ENCODE measurements at places on chromosomes 2 and 18.

GRCh38 chr18:55152801-55153200 lies 193.5 kb upstream of the CCDC68 start:
- DNase-seq, result no peak

- no peak for DNase-seq
Measured at GRCh38 chr2:239934571-239935171, 90.5 kb downstream of the NDUFA10 start.

- no peak for DNase-seq
Measured at GRCh38 chr2:214649440-214650205, 159.9 kb downstream of the BARD1 start.

DNA sequence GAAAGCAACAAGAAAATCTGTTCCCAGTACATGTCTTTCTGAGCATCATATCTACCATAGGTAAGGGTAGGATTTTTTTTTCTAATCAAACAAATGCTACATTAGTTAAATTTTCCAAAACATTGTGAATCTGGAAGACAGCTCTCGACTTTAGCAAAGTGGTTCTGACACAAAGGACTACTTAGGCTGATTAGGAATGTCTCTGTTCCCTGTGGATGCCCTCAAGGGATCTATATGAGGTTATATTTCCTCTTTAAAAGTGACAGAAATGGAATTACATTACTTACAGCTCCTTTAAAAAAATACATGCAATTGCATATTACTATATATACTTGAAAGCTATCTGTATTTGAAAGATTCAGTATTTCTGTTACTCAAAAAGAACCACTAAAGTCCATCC lies 15.4 kb downstream of the NYAP2 start:
- DNase-seq, result no peak

GRCh38 chr2:62897187-62897827 lies 153.3 kb upstream of the OTX1 start:
- DNase-seq, result no peak

DNA sequence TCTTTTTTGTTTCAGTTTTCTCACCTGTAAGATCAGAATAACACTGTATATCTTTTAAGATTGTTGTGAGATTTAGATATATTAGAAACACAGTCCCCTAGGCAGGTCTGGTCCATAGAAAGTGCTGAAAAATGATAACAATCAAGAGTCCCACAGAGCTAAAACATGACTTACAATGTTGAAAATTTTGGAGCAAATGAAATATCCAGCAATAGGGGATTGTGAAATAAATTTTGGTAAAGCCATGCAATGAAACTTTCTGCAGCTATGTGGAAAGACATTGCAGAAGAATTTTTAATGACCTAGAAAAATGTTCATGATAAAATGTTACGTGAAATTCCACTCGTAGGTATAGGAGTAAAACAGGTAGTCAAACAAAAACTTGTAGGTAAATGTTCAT lies 127.6 kb upstream of the SERPINE2 start:
- no peak for DNase-seq

GRCh38 chr2:113980946-113981345 lies 91.1 kb downstream of the ACTR3 start:
- no peak for DNase-seq

- DNase-seq, result no peak
Measured at GRCh38 chr18:67144329-67144728, 372.2 kb downstream of the DSEL start.

DNA sequence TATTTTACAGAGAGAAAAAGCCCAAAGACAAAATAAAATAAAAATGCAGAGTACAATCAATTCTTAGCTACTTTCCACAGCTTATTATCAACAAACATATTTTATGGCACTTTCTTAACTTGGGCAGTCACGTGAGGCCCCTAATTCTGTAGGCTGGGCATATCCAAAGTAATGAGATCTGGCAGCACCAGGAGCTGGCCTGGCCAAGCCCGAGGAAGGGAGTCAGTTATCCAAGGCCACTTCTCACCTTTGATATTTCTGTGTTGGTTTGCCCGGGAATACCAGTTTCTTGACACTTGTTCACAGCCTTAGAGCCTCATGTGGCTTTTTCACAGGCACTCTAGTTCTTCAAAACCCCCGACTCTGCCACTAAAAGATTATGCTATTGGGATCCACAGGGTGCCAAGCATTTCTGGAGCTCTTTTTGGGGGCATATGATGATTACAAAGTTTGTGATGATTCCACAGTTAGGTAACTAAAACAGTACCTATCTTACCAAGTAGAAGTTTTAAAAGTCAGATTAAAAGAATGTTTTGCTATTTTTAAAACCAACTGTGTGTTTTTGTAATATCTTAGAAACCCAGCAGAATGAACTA lies 90.4 kb downstream of the MEP1B start:
- no peak for DNase-seq

- peak; percentile 82 for DNase-seq
Measured at GRCh38 chr18:1648712-1649111, 744.0 kb downstream of the ADCYAP1 start.

DNA sequence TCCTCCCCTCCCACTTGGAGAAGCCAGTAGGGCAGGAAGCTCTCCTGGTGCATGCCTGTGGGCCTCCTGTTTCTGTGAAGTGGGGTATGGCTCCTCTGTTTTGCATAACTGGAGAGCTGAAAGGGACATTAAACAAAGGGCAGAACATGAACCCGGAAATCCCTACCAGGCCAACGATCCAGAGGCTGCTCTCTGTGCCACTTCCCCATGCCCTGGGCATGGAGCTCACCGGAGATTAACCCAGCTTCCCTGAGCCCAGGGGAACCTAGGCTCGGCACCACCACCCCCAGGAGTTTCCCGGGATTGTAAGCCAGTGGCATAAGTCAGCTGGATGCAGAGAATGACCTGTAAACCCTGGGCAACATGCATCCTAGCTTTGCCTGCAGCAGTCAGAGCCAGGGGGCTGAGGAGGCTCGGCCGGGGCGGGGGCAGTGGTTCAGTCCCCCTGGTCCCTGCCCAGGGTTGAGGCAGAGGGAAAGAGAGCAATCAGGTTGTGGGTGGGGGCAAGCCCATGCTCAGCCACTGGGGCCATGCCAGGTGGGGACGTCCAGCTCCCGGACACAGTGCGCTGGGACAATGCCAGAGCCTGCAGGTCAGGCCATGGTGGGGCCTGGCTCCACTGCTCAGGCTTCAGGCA lies 49.5 kb downstream of the TIMM21 start:
- no peak for DNase-seq

- no peak for DNase-seq
Measured at GRCh38 chr2:42064417-42064942, 16.7 kb downstream of the PKDCC start.

DNA sequence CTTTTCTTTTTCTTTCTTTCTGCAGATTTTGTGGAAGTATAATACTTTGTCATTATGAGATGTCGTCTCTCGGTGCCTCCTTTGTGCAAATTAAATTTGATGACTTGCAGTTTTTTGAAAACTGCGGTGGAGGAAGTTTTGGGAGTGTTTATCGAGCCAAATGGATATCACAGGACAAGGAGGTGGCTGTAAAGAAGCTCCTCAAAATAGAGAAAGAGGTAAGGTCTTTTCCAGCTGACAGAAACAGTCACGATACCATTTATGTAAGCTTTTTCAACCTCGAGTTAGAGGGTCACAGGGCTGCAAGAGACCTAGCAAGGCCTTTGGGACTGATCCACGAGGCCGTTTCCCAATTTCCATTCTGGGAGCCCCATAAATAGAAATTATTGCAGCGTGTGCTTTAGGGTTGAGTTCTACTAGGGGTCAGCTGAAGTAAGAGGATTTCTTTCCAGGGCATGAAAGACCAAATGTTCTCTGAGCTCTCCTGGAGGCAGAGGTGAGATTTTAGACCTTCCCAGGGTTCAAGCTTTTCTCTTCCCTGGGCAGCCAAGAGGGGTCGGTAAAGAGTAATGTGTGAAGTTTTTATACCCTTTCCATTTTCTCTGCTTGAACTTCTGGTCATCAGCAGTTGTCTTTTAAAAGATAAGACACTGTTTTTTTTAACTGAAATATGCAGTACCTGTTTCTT lies 15.5 kb downstream of the MAP3K20 start:
- DNase-seq, result no peak

- DNase-seq, result no peak
Measured at GRCh38 chr18:23163786-23164533, 28.7 kb downstream of the CABLES1 start.

GRCh38 chr18:24801001-24801400 lies 340.6 kb downstream of the HRH4 start:
- no peak for DNase-seq

DNA sequence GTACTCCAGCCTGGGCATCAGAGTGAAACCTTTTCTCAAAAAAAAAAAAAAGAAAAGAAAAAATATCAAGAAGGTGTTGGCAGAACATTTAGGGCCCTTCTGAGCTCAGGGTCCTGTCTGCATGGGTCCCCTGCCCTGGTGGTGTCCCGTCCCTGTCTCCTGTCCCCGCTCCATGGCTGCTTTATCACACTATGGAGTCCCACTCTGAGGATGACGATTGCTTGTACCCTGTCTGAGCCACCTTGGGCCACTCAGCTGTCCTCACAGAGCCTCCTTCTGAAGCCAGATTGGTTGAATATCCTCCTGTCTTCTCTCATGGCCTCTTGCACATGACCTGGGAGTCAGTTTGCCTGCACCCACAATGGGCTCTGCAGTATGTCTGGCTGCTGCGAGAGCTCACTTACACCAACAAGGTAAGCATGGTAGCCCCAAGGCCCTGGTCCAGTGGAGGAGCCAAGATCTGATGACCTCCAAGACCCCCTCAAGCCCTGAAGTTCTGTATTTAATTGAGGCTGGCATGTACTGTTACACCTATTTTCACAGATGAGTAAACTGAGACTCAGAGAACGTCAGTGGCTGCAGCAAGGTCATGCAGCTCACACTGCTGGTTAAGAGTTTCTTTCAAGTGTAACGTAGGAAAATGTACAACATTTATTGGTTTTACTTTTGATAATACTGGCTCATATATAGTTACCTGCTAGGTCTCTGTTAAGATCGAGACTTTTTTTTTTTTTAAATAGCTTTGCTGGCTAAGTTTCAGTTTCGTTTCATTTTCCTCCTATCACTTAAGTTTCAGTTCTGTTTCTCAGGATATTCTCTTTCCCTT lies 16.9 kb upstream of the ZCCHC2 start:
- no peak for DNase-seq

DNA sequence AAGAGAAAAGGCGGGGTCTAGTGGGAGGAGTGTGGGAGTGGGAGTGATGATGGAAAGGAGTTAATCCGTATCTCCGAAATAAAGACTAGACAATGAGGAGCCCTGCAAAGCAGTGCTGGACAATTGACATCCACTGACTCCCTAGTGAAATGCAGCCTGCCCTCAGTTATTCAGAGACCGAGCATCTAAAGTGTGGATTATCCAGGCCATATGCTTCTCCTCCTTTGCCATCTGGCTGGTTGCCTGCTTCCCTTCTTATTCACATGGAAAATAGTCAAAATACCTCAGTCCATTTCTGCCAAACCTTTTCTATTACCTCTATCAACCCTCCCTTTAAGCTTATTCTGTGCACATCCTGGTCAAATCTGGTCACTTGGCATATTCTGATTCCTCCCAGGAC lies 288.8 kb upstream of the SIX3 start:
- no peak for DNase-seq

DNA sequence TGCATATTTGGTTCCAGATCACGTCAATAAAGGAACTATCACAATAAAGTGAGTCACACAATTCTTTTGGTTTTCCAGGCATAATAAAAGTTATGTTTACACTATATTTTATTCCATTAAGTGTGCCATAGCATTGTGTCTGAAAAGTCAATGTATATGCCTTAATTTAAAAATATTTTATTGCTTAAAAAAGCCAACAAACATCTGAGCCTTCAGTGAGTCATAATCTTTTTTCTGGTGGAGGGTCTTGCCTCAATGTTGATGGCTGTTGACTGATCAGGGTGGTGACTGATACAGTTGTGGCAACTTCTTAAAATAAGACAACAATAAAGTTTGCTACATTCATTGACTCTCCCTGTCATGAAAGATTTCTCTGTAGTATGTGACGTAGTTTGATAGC lies 254.3 kb upstream of the SPOPL start:
- DNase-seq, result no peak

DNA sequence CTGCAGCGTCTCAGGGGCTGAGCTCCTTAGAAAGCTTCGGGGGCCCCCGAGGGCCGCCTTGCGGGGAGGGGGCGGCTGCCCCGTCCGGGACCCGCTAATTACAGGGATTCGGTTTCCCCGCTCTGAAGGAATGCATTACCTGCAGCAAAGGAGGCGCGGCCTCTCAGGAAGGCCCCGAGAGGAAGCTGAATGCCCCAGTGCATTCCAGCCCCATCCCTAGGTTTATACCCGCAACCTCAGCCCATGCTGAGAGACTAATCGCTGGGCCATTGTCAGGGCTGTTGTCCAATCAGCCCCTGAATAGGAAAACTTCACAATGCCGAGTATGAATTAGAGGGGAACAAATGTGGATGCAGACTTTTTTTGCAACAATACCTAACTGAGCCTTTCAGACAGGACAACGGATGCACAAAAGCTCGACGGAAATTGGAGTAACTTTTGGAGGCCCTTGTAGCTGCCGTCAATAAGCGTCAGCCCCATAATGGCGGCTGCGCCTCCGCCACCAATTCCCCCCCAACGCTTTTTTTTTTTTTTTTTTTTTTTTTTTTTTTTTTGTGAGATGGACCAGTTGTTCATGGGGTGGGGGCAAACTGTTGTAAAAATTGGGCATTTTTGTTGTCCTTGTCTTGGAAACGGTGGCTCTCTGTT lies 138.6 kb upstream of the SIX3 start:
- no peak for DNase-seq

- DNase-seq, result no peak
Measured at GRCh38 chr2:70145851-70146739, 44.7 kb downstream of the C2orf42 start.

GRCh38 chr18:69408522-69408921 lies 7.8 kb downstream of the DOK6 start:
- no peak for DNase-seq

- no peak for DNase-seq
Measured at GRCh38 chr2:28422908-28423741, 30.5 kb downstream of the FOSL2 start.

DNA sequence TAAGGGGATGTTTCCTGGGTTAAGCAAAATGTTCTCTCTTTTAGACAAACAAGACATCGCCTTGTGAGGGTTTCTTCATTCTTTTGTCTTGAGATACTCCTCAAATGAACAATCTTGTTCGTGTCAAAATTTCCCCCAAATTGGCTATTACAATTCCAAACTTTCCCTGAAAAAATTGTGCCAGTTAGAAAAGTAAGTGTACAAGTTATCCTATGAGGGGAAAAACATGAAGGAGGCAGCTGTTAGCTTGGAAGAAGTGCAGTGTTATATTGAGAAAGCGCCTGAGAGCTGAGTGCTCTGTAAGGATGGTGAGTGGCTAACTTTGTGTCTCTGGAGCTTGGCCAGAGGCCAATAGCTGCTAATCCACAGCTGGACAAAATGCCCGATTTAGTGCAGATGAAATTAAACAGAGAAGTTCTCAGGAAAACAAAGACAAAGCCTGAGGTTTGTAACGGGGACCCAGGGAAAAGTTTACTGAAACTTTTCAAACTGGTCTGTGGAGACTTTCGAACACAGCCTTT lies 14.1 kb upstream of the PLEKHH2 start:
- no peak for DNase-seq

- DNase-seq, result no peak
Measured at GRCh38 chr18:29594493-29594892, 1417.6 kb upstream of the CDH2 start.

GRCh38 chr18:44580159-44580558 lies 100.5 kb upstream of the SETBP1 start:
- DNase-seq, result no peak

Measured in GF-D8 (cell line).